ENCODE measurements at places on chromosomes 6 and 20.

GRCh38 chr20:9390441-9390840 lies 123.9 kb upstream of the LAMP5 start:
- no peak for DNase-seq

DNA sequence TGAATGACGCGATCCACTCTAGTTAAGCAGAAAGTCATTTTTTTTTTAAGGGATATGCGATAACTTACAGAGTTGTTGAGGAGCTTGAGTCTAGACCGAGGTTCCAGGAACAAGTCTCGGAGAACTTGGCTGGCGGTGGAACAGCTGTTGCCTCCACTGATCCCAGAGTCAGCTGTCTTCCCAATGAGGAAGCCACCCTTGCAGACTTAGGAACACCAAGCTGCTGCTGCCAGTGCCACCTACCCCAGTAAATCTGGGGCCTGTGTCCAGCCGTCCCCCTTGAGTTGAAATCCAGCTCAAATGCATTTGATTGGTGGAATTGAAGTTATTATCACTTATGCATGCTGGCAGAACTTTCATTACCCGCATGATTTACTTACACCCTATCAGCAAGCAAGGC lies 6.7 kb downstream of the PFDN4 start:
- DNase-seq = no peak

GRCh38 chr6:57074383-57074782 lies 15.6 kb upstream of the ZNF451 start:
- no peak for DNase-seq

DNA sequence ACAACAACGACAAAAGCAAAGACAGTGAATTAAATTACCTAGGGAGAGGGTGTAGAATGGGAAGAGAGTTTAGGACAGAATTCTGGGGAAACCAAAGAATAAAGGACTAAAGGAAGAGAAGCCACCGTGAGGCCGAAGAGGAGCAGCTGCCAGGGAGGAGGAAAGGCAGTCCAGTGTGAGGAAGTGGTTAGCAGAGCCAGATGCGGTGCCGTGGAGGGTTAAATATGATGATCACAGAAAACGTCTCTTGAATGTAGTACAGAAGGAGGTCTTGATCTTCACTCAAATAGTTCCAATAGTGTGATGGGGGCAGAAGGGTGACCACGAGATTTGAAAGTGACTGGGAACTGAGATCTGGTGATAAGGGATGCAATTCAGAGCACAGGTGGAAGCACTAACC lies 67.7 kb downstream of the TMEM244 start:
- DNase-seq = no peak

DNA sequence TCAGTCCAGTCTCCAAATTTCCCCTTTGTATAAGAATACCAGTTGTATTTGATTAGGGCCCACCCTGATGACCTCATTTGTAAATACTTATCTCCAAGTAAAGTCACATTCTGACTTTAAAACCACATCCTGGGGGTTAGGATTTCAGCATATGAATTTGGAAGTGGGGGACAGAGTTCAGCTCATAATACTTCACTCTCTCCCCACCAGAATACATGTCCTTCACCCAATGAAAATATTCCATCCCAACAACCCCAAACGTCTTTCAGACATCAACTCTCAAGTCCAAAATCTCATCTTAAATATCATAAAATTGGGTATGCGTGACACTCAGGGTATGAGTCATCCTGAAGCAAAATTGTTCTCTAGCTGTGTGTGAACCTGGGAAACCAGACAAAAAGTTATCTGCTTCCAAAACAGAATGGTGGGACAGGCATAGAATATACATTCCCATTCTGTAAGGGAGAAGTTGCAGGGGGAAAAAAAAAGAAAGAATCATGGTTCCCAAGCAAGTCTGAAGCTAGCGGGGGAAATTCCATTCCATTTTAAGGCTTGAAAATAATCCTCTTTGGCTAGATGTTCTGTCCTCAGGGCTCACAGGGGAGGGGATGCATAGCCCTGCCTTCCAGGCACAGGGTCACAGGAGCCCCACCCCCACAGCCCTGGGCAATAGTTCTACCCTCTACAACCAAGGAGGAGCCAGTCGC lies 113.9 kb downstream of the ADAT2 start:
- no peak for DNase-seq

GRCh38 chr6:39061182-39061581 lies 12.6 kb downstream of the GLP1R start:
- no peak for DNase-seq

DNA sequence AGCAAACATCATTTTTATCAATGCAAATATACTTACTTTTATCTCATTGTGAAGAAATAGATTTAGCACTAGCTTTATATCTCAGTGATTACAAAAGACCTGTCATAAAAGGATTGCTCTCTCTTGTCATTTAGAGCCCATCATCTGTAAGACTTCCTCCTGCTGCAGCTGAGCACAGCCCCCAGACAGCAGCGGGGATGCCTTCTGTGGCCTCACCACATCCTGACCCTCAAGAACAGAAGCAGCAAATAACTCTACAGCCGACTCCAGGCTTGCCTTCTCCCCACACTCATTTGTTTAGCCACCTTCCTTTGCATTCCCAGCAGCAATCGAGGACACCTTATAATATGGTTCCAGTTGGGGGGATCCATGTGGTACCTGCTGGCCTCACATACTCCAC lies 127.0 kb upstream of the EDN1 start:
- no peak for DNase-seq

DNA sequence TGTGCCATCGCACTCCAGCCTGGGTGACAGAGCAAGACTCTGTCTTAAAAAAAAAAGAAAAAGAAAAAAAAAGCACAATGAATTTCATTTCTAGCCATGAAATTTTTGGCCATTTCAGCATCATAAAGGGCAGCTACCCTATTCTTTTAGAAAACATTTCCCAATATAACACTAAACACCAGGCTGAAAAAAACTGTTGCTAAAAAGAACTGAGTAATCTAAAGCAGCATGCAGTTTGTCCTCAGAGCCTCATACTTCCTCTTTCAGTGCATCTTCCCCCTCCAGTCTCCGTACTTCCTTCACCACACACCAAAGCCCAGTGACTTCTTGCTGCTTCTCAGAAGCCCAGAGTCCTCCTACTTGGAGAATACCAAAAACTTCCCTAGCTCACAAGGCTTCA lies 5.6 kb upstream of the IFNGR1 start:
- no peak for DNase-seq

DNA sequence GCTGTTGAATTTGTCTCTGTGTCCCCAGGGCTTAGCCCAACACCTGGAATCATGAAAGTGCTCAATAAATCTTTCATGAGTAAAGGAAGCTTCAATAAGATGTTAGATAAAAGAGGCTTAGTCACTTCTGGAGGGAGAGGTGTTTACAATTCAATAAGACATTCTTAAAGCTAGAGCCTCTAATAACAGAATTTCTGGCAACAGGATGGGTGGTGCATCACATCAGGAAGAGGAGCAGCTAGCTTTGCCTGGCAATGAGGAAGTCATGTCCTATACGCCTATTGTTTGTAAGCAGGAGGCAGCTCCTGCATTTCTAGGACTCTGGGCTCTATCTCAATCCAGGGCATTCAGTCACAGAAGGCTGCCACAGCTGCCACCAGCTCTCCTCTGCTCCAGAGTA lies 638.5 kb downstream of the EPM2A start:
- no peak for DNase-seq

GRCh38 chr6:25927756-25928216 lies 2.7 kb downstream of the SLC17A2 start:
- DNase-seq = no peak

DNA sequence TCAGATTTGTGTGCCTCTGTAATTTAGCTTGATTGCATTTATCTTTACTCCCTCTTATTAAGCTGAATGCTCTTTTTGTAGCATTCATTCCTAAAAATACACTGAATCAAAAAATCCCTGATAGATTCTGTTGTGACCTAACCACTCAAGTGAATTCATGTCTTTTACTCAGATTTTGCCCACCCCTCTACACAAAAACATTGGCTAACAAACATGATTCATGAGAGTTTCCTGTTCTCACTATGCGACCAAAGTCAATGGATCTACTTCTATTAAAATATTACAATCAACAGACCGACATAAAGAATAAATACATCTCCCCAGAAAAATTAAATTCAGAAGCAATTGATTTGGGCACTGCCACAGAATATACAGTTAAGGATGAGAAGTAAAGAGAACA lies 99.5 kb upstream of the THEMIS start:
- no peak for DNase-seq

DNA sequence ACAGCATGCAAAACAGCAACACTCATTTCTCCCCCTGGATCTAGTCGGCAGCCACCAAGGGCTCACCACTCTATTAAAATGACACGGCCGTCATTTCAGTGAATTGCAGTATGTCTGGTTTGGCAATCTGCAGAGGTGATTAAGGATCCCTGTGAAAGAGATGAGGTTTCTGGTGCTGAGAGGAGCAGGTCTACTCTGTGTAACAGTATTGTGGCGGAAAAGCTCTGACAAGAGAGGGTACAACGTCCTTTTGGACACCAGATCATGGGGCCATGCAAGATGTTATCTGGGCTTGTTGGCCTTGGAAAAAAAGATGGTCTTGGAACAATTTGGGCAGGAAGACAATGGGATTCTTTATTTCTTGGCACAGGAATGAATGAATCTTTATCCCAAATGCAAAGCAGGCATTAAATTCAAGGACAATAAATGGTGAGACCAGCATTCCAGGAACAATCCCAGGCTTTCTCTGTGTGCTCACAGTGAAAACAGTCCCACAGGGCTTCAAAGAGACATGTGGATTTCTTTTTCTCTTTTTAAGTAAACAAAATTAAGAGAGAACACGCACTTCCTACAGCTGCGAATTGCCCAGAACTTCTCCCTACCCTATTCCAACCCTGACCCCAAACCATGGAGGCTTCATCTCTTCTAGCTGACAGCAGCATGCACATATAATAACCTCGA lies 33.7 kb upstream of the ADGRF1 start:
- no peak for DNase-seq

DNA sequence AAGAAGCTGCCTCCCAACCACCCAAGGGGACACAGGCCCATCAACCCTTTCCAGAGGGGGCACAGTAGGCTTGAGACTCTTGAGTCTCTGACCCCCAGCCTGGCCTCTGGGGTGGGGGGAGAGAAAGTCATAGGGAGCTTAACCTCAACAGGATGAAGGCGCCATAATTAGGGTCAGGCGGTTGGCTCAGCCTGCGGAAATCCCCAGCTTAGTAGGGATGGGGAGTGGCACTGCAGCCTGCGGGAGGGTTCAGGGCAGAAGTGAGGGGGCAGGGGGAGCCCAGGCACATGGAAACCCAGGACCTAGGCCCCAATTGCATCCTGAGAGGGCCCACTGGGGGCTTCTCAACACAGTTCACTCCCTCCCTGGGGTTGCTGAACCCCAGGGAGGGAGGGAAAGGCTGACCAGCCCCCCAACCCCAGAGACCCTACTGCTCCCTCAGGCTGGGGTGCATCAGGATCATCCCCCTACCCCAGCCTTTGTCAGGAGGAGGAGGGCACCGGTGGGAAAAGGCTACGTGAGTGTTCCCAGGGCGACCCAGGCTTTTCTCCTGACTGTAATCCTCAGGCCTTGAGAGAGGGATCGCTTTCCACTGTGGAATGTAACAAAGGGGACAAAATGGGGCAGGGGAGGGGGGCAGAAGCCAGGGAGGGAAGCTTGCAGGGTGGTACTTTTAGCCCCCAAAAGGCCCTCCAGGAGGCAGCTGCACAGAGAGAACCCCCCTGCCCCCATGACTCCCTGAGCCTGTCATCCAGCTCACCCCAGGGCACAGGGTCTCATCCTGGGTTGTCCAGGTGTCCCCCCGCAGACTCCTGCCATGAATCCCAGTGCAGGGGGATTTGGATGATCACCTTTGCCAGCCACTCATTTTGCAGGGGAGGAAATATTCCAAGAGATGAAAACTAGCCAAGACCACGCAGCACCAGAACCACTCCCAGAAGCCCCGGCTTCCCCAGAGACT lies 46.4 kb downstream of the MRPL14 start:
- DNase-seq = no peak

- no peak for DNase-seq
These were observed 180.5 kb downstream of the PDE7B start for GRCh38 chr6:136031982-136032381.

GRCh38 chr6:1703923-1704322 lies 94.2 kb downstream of the FOXC1 start:
- DNase-seq = no peak

DNA sequence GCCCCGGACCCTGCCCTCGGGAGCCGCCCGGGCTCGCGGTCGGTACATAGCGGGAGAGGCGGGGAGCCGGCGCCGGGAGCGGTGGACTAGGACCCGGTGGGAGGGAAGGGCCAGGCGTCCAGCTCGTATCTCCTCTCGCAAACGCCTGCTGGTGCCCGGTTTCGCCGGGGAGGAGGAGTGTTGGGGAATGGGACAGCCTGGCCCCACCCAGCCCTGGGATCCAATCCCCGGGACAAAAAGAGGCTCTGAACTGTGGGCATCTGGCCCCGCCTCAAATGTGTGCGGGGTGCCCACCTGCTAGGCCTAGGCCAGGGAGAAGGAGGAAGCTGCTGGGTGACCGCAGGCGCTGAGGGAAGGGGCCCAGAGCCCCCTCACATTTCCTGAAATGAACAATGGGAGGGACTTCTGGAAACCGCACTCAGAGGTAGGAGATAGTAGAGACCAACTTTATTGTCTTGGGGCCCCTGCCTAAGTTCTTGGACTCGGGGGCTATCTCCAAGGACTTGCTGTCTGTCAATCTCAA lies at the start of gene KCNK17:
TSS of gene KCNK17 (minus strand) at position 147 of the 523 bp plus-strand sequence. CDS start at position 48, 99 bp downstream.
- DNase-seq = no peak

GRCh38 chr6:3721810-3722621 lies 29.5 kb downstream of the PXDC1 start:
- DNase-seq = no peak

GRCh38 chr20:4554346-4554745 lies 167.4 kb upstream of the PRND start:
- no peak for DNase-seq

GRCh38 chr6:4281341-4282293 lies 146.2 kb upstream of the ECI2 start:
- no peak for DNase-seq

All from activated naive CD4-positive, alpha-beta T cell treated with Interleukin-2 at 50 U/mL for 16 hours (primary cell).